ENCODE measurements at places on chromosomes 7 and 10.

DNA sequence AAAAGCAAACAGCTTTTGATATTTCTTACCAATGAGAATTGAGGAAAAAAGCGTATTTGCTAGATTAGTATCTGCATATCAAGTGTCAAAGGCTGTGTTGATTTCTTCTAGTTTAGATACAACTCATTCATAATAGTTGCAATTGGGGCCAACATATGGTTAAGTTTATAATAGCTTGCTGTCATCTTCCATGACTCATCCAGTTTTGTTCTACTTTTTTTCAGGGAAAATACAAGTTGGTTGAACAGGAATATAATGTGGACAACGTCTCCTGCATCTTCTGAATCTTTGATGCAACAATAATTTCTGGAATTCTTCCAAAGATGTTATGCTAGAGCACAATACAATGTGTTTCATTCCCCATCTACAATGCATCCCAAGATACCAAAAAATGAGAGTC lies 182.0 kb downstream of the THSD7A start:
- DNase-seq, result no peak

- no peak for DNase-seq
Measured at GRCh38 chr7:30321089-30321881, 36.9 kb downstream of the ZNRF2 start.

GRCh38 chr10:16992611-16993119 lies 136.9 kb downstream of the CUBN start:
- no peak for DNase-seq

GRCh38 chr7:75650681-75651080 lies 88.1 kb downstream of the HIP1 start:
- no peak for DNase-seq

- no peak for DNase-seq
Measured at GRCh38 chr7:41503438-41503837, 199.5 kb downstream of the INHBA start.

- DNase-seq, result no peak
Measured at GRCh38 chr7:72196176-72196575, 216.0 kb downstream of the CALN1 start.

DNA sequence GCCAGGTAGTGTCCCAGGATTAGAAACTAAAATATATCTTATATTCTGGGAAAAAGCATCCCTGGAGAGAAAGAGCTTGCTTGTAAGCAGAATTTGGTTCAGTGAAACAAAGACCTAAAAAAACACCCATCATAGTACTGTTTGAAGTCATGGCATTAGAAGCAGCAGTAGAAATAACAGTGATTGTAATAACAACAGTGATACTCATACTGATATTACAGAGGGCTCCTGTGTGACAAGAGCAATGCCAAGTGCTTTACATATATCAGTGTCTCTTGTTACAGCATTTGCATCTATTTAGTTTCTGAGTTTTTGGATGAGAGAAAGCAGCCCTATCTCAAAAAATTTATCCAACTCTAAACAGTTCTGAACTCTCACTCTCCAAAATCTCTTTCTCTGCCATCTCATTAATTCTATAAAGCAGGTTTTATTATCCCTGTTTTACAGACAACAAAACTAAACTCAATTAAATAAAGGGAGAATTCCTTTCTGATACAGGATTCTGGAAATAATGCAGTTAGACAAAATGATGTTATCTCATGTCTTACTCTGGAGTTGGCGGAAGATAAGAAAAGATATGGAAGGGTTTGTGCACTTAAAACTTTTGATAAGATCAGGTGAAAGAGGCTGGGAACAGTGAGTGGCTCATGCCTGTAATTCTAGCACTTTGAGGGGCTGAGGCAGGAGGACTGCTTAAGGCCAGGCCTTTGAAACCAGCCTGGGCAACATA lies 146.5 kb upstream of the AOAH start:
- DNase-seq, result no peak

GRCh38 chr7:174716-175115 lies 17.7 kb upstream of the FAM20C start:
- DNase-seq, result no peak

GRCh38 chr7:47438411-47439029 lies 143.4 kb downstream of the TNS3 start:
- DNase-seq, result no peak

DNA sequence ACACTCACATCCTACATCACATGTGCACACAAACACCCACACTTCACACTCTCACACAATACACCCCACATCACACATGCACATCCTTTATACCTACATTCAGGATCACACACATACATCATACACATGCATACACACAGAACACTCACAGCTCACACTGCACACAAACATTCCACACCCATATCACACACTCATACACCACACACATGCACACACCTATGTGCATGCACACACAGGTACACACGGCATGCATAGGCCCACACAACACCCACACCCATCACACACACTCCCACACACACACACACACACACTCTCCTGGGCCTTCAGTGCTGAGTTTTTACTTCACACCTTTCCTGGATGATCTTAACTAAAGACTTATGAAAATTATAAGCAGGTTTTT lies 220.5 kb downstream of the DNAJB6 start:
- DNase-seq, result no peak

GRCh38 chr10:99339077-99339476 lies 9.9 kb downstream of the CNNM1 start:
- DNase-seq, result no peak

DNA sequence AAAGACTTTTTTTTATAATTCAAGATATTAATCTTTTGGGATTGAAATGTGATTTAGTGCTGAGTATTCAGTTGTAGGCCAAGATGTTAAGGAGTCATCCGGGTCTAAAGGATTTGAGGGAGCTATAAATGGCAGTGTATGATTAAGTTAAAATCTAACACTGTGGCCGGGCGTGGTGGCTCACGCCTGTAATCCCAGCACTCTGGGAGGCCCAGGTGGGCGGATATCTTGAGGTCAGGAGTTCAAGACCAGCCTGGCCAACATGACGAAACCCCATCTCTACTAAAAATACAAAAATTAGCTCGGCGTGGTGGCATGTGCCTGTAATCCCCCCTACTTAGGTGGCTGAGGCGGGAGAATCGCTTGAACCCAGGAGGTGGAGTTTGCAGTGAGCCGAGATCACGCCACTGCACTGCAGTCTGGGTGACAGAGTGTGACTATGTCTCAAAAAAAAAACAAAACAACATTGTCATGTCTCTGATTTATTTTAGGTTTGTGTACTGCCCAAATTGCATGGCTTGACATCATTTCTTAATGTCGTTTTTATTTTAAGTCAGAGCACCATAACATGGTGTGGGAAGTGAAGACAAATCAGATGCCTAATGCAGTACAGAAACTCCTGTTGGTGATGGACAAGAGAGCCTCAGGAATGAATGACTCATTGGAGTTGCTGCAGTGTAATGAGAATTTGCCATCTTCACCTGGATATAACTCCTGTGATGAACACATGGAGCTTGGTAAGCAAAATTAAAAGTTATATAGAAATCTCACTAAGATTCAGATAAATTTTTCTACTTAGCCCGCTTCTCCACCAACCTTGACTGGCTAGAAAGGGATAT lies 10.7 kb downstream of the HBP1 start:
- no peak for DNase-seq

- no peak for DNase-seq
Measured at GRCh38 chr7:155289949-155290501, 7.7 kb upstream of the INSIG1 start.

DNA sequence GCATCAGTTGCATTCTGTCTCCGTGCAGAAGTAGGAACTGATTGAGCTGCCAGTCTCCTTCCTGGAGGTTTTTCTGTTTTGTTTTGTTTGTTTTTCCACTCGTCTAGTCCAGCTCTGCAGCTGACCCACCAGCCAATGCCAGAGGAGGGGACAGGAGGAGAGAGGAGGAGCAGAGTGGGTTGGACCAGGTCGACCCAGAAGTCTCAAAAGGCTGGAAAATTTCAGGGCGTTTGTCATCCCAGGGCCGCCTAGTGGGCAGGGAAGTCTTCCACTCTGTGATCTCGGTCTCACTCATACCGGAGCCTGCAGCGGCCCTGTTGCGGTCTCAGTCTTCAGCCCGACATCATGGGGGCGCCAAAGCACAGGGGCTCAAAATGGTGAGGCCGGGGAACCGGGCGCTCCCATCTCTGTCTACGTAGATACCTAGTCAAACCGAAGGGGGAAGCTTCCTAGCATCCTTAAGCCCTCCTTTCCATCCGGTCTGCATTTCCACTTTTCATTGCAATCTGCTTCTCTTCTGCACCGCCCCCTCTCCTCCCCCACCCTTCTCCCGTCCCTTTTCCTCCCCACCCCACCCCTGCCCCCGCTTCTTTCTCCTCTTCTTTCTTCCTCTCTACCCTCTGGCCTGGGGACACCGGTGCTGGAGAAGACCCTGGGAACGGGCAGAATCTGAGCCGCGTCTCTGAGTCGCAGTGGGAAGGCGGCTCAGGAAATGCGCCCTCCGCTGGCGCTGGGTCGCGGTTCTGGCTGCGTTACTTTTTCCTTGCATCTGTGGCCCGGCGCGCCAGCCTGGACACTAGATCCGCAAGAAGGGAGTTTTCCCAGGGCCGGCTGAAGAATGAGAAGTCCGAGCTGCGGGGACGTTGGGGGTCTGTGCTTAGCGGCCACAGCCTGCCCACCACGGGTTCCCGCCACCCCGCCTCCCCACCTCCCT lies 16.2 kb upstream of the PAX2 start:
- DNase-seq, result no peak

DNA sequence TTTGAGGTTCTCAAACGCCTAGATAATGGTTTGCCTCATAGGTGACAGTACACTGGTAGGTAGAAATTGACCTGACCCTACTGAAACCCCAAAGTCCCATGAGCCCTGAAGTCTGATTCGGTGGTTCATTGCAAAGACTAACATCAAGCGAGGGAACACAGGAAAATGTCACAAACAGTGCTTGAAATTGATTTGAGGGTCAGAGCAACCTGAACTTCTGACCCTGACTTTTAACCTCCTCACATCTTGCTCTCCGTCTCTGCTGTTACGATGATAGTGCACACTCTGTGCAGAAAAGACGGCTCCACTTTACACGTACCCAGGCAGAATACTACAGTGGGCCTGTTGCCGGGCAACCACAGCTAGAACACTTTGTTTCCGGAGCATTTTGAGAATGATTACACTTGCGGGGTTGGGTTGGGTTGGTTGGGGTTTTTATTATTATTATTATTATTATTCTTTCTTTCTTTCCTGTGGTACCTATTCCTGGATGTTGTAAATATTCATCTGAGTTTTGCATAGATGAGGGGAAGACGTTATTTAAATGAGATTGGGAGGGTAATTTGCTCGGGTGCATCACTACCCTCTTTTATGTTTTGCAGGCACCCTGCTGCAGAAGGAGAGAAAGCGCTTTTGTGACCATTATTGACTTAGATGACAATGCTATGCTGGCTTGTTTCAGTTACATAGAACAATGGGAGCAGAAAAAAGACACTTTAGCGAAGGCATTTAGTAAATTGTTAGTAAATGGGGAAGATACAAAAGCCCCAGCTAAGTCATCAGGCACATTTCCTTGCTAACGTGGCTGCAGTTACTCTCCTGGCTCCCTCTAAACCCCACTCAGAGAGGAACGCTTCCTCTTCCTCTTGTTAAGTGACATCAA lies 438.1 kb upstream of the NRP1 start:
- DNase-seq, result no peak

GRCh38 chr10:118798231-118798662 lies 43.5 kb upstream of the CACUL1 start:
- DNase-seq, result no peak

- no peak for DNase-seq
Measured at GRCh38 chr10:50629495-50630122, 5.9 kb upstream of the SGMS1 start.

GRCh38 chr10:67173787-67174186 lies 248.0 kb downstream of the LRRTM3 start:
- no peak for DNase-seq

DNA sequence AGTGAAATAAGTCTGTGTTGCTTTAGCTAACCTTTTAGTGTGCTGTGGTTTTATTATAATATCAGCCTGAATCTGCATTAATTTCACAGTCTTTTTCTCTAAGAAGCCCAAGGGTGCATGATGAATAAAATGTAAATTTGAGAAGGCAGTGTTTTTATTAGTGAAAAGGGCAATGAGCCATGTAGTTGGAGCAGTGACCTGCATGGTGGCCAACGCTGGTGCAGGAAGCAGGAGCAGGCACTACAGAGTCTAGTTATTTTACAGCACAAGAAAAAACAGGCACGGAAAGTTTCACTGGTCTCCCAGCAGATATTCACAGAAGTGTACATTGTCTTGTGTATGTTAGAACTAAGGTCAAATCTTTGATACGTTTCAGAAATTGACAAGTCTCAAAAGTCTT lies 247.8 kb downstream of the CELF2 start:
- no peak for DNase-seq

- DNase-seq, result no peak
Measured at GRCh38 chr7:96316949-96317348, 4.9 kb downstream of the SLC25A13 start.

DNA sequence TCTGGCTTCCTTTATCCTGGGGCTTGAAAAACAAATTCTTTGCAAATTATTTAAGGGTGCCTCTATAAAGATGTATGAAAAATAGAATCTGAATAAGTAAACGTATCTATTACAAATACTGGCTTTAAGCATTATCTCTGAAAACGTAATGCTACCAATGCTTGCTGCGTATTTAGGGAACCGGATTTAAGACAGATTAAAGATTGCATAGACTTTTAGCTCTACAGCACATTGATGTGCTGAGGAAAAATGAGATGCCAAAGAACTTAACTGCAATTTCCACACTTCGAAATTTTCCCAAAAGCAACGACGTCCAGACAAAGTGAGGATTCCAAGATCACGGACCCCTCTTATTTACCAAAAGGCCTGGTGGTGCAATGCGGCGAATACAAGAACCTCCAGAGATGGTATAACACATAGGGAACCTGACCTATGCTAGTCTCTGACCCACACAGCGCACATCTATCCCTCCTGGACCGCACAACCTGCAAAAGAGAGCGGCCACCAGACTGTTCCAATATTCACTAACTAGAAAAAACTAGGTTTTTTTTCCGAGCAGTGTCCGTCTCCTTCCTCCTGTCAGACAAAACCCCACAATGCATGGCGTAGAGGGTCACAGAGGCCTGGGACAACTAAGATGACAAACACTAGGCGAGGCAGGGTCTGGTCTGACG lies 34.3 kb upstream of the PHF14 start:
- no peak for DNase-seq
